ENCODE measurements at places on chromosomes 1 and 21.

GRCh38 chr1:41501581-41501980 lies 17.1 kb upstream of the EDN2 start:
- DNase-seq: no peak

- DNase-seq: no peak
Measured at GRCh38 chr1:15423355-15424077, 13.8 kb downstream of the EFHD2 start.

- DNase-seq: no peak
Measured at GRCh38 chr1:53521924-53522552, 62.8 kb downstream of the DMRTB1 start.

DNA sequence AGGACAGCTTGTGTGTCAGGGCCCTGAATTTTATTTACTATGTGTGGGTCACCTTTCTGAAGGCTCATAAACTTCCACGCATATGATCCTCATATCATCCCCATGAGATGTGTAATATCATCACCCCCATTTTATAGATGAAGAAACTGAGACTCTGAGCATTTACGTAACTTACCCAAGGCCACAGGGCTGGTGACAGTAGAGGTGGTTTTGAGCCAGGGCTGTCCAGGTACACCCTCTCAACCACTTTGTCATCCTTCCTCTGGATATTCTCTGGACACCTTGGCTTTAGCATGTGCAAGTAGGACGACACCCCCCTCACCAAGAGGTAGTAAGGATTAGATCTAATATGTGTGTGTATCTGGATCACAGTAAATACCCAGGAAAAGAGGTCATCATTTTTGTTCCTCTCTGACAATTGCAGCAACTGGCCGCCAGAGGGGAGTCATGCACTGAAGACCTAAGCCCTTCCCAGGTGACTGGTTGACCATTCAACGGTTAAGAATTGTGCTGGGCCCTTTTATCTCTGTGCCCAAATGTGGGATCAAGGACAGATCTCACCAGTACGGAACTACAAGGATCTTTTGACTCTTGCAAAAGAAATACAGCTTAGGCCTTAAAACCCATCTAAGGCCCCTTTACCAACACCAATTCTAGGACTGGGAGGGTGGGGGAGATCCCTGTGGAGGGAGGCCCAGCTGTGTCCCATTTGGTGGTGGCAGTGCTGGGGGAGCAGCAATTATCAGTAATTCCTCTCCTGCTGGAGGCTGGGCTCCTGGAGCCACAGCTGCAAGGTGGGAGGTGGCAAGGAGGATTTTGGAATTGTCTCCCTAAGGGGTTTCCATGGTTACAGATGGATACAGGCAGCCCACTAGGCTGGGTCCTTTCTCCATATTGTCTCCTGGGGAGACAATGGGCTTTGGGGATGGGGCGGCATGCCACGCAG lies 13.7 kb upstream of the E2F2 start:
- DNase-seq: peak; percentile 85

- no peak for DNase-seq
Measured at GRCh38 chr1:1926886-1927660, 8.0 kb upstream of the TMEM52 start.

- no peak for DNase-seq
Measured at GRCh38 chr1:2299131-2299627, 71.1 kb downstream of the SKI start.

DNA sequence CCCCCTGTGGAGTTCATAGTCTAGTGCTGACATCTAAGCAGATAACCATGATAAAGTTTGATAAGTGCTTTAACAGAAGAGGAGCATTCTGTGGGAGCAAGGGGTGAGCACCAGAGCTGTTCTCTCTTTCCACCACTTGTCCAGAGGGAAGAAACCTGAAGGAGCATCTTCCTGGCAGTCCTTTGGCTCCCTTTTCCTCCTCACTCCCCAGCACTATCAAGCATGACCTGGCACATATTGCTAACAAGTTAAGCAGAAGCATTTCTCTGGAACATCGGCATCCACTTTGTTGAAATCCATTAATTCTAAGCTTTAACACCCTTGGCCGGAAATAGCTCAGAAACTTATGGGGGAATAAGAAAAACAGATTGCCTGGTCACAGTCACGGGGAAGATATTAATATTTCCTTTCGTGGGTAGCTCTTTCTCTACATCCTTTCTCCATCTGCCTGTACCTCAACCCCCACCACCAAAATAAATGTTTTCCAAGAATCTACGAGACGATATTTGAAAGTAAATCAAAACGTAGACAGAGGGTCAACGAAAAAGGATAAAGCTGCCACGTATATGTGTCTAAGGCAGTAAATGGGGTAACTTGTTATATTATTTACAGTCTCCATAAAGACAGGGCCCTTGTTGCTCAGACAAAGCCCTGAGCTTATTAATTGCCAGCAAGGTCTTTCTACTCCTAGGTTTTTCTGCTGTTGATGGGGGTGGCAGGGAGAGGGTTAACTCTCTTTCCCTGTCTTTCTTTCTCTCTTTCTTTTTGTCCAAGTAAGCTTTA lies 351.4 kb downstream of the NUF2 start:
- DNase-seq: no peak

- DNase-seq: peak; percentile 82
Measured at GRCh38 chr1:160219062-160219929, 14.1 kb downstream of the PEA15 start.

- peak; percentile 31 for DNase-seq
Measured at GRCh38 chr1:82538876-82539275, 738.1 kb downstream of the ADGRL2 start.

GRCh38 chr1:97870589-97870988 lies 50.2 kb downstream of the DPYD start:
- no peak for DNase-seq

- DNase-seq: no peak
Measured at GRCh38 chr1:168146626-168147025, 9.9 kb upstream of the GPR161 start.

DNA sequence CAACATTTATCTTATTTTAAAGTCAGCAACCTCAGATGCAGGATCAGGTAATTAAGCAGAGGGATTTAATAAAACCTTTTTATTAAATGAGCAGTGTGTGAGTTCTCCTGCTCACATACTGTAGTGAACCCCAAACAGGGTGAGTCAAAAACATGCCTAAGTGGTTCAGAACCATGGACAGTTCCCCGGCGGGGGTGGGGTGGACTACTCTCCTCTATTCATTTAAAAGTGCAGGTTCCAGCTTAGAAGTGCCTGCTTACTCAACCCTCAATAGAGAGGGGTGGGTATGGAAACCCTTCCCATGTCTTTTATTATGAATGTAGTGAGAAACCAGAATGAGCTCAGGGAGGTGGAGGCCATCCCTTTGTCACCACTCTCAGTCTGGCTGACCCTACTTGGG lies 397.9 kb downstream of the HHAT start:
- DNase-seq: peak; percentile 33

DNA sequence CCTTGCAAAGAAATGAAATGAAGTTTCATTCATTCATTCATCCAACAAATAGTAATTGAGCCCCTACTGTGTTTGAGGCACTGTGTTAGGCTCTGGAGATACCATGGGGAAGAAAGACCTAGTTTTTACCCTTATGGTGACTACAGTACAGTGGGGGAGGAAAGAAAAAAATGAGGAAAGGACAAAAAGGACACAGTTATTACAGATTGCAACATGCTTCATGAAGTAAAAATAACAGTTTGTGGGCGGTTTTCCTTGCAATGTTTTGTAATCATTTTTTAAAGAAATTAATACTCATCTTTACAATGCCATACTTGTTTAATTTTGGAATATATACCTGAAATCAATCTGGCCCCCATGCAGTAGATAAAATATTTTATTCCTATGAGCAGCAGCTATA lies 120.3 kb downstream of the TM2D1 start:
- DNase-seq: no peak

GRCh38 chr1:181711820-181712219 lies 228.5 kb downstream of the CACNA1E start:
- DNase-seq: no peak

DNA sequence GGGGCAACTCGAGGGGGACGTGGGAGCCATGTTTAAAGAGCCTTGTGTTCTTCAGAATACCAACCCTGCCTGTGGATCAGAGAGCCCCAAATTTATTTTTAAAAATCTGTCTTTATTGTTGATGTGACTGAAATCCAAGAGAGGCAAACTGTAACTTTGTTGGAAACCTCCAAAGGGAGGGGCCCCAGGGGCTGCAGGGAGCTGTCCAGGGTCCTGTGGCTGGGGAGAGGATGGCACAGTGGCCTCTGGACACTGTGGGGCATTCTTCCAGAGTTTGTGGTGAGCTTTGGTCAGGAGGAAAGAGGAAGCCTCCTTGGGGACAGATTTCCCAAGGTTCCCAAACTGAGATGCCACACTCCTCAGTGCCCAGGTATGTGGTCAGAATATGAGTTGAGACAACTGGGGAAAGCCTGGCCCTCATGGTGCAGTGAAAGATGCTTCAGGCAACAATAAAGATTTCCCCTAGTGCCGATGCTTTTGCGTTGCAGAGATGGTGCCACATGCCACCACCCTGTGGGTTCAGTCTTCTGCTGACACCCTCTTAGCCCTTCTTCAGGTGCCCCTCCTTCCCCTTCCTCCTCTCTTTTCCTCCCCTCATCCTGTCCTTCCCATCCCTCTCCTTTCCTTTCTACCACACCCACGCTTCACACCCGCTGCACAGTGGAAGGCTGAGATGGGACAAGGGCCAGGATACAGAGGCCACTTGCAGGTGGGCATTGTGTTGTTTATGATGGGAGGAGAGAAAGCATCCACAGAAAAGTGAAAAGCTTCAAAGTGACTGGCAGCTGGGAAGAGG lies 122.1 kb downstream of the UCK2 start:
- DNase-seq: peak; percentile 11

DNA sequence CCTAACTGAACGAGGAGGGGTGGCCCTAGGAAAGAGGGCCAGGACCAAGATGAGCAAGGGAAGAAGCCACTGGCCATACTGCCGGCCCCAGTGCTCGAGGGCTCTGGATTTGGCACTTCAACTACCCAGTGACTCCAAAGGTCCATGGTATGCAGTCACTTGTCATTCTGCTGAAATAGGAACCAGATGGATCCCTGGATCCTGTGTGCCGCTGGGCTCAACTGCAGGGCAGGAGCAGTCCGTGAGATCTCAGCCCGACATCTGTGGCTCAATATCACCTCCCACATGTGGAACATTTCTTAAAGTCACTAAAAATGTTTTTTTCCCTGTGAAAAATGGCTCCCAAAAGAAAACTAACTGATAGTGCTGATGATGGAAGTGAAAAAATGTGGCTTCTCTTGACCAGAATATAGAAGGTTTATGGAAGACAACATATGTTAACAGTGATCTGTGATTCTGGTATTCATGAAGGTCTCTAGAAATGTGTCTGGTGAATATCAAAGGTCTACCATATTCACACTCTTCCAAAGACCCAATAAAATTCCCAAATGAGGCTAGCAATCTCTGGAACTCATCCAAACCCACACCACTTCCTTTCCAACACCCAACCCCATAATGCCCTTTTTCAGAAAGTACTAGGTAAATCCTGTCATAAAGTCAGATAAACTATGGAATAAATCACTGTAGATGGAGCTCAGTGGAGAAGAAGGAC lies 24.1 kb downstream of the PAFAH2 start:
- DNase-seq: peak; percentile 27

GRCh38 chr1:182927693-182928433 lies 25.1 kb downstream of the SHCBP1L start:
- DNase-seq: no peak

DNA sequence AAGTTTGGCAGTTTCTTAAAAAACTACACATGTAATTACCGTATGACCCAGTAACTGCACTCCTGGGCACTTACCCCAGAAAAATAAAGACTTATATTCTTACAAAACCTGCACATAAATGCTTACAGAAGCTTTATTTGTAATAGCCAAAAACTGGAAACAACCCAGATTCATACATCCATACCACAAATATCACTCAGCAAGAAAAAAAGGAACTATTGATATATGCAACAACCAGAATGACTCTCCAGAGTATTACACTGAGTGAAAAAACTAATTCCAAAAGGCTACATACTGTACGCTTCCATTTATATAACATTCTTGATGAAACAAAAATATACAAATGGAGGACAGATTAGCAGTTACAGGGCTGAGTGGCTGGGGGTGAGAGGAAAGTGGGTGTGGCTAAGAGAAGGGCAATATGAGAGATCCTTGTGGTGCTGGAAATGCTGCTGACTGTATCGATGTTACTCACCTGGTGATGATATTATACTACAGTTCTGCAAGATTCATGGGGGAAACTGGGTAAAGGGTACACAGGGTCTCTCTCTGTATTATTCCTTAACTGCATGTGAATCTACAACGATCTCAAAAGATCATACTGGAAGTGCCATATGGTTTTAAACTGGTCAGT lies 96.0 kb upstream of the GNG4 start:
- no peak for DNase-seq

- no peak for DNase-seq
Measured at GRCh38 chr1:42739753-42740700, at the start of gene CLDN19. TSS of gene CLDN19 (minus strand) at chr1:42740236. CDS start at chr1:42740063, 173 bp downstream.

GRCh38 chr1:154551474-154551873 lies 7.0 kb downstream of the UBE2Q1 start:
- DNase-seq: no peak

GRCh38 chr1:3657096-3657475 lies 4.8 kb downstream of the TP73 start:
- no peak for DNase-seq

- no peak for DNase-seq
Measured at GRCh38 chr21:41603476-41603875, 95.5 kb upstream of the TMPRSS2 start.

GRCh38 chr1:41666981-41667631 lies 182.6 kb upstream of the EDN2 start:
- peak; percentile 49 for DNase-seq

GRCh38 chr1:31911994-31912780 lies 26.0 kb downstream of the PTP4A2 start:
- DNase-seq: no peak

DNA sequence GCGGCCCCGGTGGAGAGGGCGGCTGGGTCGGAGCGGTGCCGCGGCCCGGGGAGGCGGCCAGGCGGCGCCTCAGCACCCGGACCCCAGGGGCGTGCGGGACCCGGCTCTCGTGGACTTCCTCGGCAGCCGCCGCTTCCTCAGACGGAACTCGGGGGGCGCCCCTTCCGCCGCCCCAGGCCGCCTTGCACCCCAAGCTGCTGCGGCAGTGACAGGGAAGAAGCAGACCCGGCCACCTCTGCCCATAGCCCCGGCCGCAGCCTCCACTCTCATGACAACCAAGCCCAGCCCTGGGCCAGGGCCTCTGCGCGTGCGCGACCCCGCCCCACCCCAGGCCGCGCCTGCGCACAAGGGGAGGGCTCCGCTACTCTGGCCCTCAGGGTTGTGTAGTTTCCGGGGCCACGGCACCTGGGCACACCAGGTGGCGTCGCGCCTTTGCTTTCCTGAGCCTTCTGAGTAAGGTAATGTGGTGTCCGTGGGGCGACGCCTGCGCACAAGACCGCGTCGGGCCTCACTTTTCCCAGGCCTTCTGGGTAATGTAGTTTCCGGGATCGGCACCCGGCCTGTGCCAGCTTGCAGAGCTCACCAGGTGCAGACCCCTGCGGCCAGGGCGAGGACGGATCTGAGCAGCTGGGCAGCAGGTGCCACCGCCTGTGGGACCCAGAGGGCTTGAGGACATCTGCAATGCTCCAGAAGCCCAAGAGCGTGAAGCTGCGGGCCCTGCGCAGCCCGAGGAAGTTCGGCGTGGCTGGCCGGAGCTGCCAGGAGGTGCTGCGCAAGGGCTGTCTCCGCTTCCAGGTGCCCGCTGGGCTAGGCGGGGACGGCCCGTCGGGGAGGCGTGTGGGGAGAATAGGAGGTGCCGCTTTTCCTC lies at the start of the genes CEP104 and DFFB:
Gene CEP104 (minus strand): TSS at position 289 of the 868 bp plus-strand sequence. CDS start 4,804 bp downstream, outside the sequence.
Gene DFFB (plus strand): TSS at position 554 of the 868 bp plus-strand sequence. CDS start 128 bp downstream, at position 682.
- DNase-seq: peak; percentile 81
